ENCODE measurements at places on chromosomes 1 and 21. TPM values are rescaled to one million over a fixed set of nuclear protein-coding genes. Genes with fewer than 3 reads are reported as not detected.

Gene LIN28A
- total RNA-seq = not detected

Gene MPZ
- 6.2 TPM for total RNA-seq

Gene CHAF1B
- 4.0 TPM for total RNA-seq

Gene KCNH1
- not detected for total RNA-seq

Gene CYP4A22
- total RNA-seq = not detected

DNA sequence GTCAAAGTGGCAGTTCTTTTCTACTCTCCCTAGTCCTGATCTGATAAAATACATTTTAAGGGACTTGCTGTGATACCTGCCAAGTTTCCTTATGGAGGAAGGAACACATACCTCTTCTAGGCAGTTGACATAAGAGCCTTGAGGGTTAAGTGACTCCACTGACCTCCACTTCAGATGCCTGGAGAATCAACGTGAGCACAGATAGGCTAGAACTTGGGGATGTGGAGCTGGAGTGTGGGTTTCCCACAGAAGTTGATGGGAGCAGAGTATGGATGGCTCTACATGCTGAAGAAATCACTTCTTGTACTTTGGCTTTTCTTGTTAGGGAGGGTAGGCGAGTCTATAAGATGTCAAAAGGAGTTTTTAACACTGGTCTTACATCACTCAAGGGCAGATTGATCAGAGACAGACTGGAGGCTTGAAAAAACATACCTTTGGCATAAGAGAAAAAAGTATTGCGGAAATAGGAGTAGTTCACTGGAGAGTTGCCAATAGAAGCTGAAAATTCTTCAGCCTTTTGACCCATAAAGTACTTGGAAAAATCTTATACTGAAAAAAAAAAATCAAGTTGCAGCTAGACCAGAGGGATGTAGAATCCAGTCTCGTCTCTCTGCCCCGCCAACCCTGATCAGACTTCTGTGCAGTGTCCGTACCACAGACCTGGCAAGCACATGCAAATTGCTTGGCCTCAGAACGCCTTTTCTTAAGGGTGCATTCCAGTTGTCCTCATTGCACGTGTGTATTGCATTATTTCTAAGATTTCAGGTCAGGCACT, 5.5 kb downstream of the RHOU start:
- DNase-seq = no peak
- peaks cover 4% of the 10 kb centered on the region for H3K4me1 ChIP-seq
- H3K4me3 ChIP-seq = no peak overlapping the region
- no peaks in the 10 kb centered on the region for H3K36me3 ChIP-seq

GRCh38 chr1:30198795-30199403, 524.5 kb downstream of the MATN1 start:
- H3K36me3 ChIP-seq = no peaks in the 10 kb centered on the region
- no peaks in the 10 kb centered on the region for H3K4me1 ChIP-seq
- H3K27me3 ChIP-seq = no peaks in the 10 kb centered on the region

GRCh38 chr1:153350321-153350957, 1.8 kb upstream of the PGLYRP4 start:
- H3K27me3 ChIP-seq = peaks cover 5% of the 10 kb centered on the region
- no peak overlapping the region for H3K4me3 ChIP-seq
- H3K27ac ChIP-seq = no peak overlapping the region
- peaks cover 10% of the 10 kb centered on the region for H3K4me1 ChIP-seq
- H3K36me3 ChIP-seq = no peaks in the 10 kb centered on the region

GRCh38 chr1:9347095-9347850, 54.6 kb downstream of the SPSB1 start:
- no peak for DNase-seq
- H3K27me3 ChIP-seq = no peaks in the 10 kb centered on the region
- no peaks in the 10 kb centered on the region for H3K36me3 ChIP-seq
- H3K27ac ChIP-seq = no peak overlapping the region
- no peak overlapping the region for H3K4me3 ChIP-seq

DNA sequence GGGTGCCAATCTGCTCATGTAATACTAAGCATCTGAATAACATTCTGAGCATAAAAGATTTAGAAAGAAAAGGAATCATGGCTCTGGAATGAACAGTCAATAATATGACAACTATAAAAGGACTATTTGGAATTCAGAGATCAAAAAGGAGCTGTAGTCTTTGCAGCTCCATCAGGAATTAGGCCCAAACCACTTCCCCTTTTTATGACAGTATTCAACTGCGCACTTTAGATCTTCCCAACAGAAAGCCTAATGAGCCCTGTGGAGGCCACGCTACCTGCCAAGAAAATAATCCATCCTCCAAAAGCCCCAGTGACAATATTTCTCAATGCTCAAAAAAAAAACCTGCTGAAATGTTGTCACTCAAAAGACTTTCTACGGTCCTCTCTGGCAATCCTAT, 163.2 kb downstream of the SNX7 start:
- no peaks in the 10 kb centered on the region for H3K36me3 ChIP-seq
- no peaks in the 10 kb centered on the region for H3K4me1 ChIP-seq
- H3K27ac ChIP-seq = no peak overlapping the region
- no peak overlapping the region for H3K4me3 ChIP-seq

GRCh38 chr1:45867697-45868348, 64.4 kb downstream of the MAST2 start:
- H3K27me3 ChIP-seq = no peaks in the 10 kb centered on the region
- DNase-seq = no peak
- H3K27ac ChIP-seq = no peak overlapping the region
- no peak overlapping the region for H3K4me3 ChIP-seq

DNA sequence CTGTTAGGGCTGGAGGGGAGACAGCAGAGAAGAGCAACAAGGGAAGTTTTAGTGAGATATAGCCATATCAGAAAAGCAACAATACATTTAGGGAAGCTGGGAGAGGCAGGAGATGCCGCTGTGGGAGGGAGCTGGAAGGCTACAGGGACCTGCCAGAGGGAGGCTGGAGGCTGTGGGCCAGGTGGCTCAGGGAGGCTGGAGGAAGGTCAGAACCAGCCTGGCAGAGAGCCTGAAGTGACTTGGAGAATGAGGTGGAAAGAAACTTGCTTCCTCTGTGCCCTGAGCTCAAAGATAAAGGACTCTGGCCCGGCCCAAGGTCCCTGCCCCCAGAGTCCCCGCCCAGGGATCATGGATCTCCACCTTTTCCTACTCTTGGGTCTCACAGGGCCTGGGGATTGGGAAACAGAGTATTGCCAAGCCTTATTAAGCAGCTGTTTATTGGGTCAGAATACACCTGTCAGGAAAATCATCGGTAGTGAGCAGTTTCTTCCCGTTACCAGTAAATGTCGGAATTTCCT, 85.9 kb downstream of the KIF26B start:
- H3K4me1 ChIP-seq = no peaks in the 10 kb centered on the region
- no peak overlapping the region for H3K4me3 ChIP-seq
- no peaks in the 10 kb centered on the region for H3K27me3 ChIP-seq
- no peak for DNase-seq
- H3K36me3 ChIP-seq = no peaks in the 10 kb centered on the region

DNA sequence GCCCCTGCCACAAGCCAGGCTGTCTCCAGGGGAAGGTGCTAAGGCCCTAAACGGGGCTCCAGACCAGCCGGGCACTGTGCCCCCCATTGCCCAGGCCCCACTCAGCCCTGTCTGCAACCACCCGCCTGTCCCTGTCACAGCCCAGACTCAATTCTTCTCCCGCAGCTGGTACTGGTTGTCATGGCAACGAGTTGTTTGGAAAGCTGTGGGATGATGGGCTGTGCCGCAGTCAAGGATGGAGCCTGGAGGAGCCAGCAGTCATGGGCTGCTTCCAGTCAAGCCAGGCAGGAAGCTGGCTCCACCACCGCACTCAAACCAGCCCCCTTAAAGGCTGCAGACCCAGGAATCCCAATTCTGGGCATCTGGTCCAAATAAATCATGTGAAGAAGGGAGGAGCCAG, 4.2 kb downstream of the SPOCD1 start:
- no peaks in the 10 kb centered on the region for H3K36me3 ChIP-seq
- H3K27ac ChIP-seq = no peak overlapping the region
- H3K4me1 ChIP-seq = no peaks in the 10 kb centered on the region
- no peak overlapping the region for H3K4me3 ChIP-seq

- no peak for DNase-seq
- H3K4me1 ChIP-seq = no peaks in the 10 kb centered on the region
- H3K36me3 ChIP-seq = no peaks in the 10 kb centered on the region
These were observed 13.2 kb downstream of the QSOX1 start for GRCh38 chr1:180167721-180168467.

DNA sequence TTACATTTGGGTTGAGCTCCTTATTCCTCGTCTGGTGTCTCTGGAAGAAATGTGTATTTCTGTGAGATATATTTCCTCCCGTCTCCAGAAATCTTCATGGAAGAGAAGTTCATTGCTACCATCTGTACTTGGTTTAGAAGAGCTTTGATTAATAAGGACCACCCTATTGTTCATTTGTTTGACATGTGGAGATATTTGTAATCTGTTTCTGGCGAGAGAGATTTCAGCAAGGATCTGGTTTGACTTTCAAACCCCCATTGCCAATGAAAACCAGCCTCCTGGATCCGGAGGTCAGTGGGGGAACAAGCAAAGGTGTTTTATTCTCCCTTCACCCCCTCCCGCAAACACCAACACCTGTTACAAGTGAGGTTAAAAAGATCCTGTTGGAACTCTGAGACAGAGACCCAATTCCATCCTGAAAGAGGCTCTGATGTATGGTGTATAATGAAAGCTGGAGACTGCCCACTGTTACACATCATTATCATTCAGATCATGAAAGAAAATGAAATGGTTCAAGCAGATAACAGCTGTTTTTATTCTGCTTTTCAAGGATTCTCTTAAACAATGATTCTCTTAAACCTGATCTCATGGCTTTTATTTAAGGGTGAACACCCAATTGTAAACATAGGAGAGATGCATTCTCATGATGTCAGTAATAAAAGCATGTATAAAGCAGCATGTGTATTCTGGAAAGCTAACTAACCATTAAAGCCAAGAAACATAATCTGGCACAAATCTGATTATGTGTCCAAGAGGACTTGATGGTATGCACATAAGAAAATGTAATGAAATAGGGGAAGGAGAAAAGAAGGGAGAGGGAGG, 393.5 kb upstream of the ADGRL2 start:
- H3K27ac ChIP-seq = no peak overlapping the region
- DNase-seq = no peak
- H3K27me3 ChIP-seq = no peaks in the 10 kb centered on the region

DNA sequence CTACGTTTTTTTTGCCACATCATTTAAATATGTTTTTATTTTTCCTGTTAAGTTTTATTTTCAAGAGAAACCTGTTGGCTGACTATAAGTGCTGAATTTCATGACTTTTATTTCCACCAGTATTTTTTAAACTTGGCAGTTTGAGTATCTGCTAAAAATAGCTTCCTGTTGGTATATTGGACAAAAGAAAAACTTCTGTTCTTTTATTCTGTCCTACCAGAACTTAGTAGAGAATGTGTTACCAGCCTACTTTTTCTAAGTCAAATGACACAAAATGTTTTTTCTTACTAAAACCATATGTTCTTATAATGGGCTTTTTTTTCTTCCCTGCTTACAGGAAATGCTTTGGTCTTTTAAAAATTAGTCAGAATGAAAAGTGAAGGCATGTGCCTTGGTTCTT, 7.6 kb downstream of the DR1 start:
- no peak overlapping the region for H3K27ac ChIP-seq
- H3K36me3 ChIP-seq = peaks cover 8% of the 10 kb centered on the region
- H3K4me1 ChIP-seq = peaks cover 33% of the 10 kb centered on the region
- H3K4me3 ChIP-seq = no peak overlapping the region

All from naive thymus-derived CD4-positive, alpha-beta T cell (primary cell).